Kidney tubule cell (primary cell): ENCODE measurements at places on chromosomes 7 and 10.
A peak's percentile ranks its signal among the peaks of the same experiment; 100 is the strongest.

- no peak for DNase-seq
Measured at GRCh38 chr10:94423627-94424026, 21.3 kb downstream of the TBC1D12 start.

GRCh38 chr10:7233259-7233991 is 177.4 kb downstream of the SFMBT2 start:
- DNase-seq: no peak

- DNase-seq: peak; percentile 54
Measured at GRCh38 chr7:91267171-91267955, 3.1 kb downstream of the FZD1 start.

DNA sequence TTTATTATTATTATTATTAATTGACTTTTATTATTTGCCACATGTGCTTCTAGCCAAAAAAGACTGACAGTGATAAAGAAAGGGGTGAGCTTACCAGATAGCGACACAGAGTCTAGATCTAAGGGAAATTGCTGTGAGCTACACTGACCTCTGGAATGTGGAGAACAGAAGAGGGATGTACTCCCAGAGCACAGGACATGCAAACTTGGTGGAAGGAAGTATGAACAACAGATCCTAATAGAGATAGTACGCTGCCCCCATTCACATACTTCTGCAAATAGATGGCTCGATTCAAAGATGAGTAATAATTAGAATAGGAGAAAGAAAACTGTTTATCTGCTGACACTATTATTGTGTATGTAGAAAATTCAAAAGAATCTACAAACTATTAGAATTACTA is 109.3 kb upstream of the HPS1 start:
- DNase-seq: no peak

DNA sequence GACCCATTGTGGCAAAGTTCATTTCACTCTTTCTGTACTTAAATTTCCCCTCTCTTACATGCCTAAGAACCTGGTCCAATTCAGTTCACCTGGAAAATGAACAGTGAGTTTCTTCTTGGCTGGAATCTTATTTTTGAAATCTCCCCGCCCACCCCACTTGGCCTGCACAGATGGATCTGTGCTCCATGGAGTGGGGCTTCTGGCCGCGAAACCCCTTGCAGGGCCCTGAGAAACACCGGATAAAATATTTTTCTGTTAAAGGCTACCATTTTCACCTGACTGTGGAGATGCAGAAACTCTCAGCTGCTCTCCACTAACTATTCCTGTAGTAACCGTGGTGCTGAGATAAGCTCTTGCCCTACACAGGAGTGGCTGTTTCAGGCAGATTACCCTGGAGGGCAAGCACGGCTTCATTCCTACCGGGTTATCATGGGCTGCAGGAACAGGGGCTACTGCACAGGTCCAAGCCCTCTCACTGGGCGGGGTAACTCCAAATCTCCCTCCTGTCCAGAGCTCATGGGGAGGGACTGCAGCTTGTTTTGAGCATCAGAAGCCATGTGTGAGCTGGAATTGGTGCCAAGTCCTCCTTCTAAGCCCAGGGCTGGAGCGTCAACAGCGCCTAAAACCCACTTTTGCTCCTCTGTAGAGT is 118.9 kb downstream of the PRPF18 start:
- DNase-seq: no peak

DNA sequence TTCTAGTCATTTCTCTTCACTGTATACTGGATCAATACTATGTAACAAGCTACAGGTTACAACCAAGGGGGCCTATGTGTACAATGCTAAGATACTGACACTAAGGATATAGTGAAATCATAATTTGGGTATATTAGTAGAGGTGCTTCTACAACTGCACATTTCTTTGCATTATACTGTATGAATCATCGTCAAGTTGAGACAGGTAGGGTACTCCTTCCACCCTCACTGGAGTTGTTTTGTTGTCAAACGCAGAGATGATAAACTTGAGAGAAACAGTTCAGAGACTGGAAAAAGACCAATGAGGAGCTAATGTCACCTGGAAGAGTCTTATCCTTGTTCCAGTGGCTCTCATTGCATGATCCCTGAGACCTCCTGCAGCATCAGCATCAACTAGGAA is 208.2 kb upstream of the PRPS1L1 start:
- DNase-seq: no peak

DNA sequence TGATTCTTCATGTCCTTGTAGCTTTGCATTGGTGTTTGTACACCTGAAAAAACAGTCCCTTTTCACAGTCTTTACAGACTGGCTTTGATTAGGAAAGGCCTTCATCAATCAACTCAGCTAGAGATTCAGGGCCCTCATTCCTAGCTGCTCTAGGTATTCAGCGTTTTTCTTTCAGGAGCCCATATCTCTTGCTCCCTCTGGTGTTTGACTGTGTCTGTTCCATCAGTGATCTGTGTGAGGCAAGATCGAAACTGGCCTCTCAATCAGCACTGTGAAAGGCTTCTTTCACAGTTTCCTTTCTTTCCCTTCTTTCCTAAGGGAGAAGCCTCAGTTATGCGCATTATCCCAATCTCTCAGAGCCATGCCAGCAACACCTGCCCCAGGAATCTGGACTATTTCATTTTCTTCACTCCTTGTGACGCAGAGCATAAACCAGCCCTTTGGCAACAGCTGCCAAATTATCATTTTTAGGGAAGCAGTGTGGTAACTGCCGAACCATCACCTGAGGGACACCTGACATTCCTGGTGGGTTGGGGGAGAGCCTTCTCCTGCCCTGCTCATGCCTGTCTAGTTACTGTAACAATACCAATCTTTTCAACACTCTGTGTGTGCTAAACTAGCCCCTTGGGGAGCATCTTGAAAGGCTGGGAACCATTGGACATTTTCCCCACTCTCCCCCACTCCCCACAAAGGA is 75.7 kb upstream of the CCDC71L start:
- DNase-seq: peak; percentile 81

DNA sequence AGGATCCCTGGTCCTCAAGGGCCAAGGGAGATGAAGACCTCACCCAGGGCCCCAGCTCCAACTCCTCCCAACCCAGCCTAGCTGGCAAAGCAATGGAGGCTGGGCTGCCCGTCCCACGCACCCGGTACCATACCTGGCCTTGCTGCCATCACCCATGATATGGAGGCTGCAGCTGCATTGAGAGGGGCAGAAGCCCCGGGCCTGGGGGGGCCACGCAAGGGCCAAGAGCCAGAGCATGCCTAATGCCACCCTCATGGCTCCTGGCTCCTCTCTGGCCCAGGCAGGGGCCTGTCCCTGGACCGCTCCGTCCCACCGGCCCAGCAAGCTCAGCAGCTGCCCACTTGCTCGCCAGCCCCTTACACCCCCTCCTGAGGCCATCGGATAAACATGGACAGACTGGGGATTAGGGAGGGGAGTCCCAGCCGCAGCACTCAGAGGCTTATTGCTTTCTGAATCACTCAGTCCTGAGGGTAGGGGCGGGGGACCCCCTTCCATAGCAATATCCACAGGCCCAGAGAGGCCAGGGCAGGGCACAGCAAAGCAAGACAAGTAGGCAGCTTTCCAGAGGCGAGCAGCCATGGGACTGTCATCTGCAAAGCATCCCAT is at the start of gene LRIT1:
LRIT1 (minus strand) TSS at position 362 of the 606 bp plus-strand sequence; CDS start at position 255, 107 bp downstream.
- DNase-seq: no peak

GRCh38 chr7:66138994-66139752 is 24.5 kb downstream of the CRCP start:
- peak; percentile 54 for DNase-seq

- no peak for DNase-seq
Measured at GRCh38 chr10:113241599-113242360, 291.7 kb downstream of the TCF7L2 start.

- DNase-seq: no peak
Measured at GRCh38 chr10:132554053-132554990, 16.7 kb downstream of the INPP5A start.

- peak; percentile 75 for DNase-seq
Measured at GRCh38 chr7:77327067-77327931, 88.8 kb downstream of the GSAP start.

GRCh38 chr7:37921876-37922275 is 1.4 kb downstream of the EPDR1 start:
- no peak for DNase-seq

- DNase-seq: no peak
Measured at GRCh38 chr7:8384901-8385300, 48.5 kb upstream of the NXPH1 start.

- no peak for DNase-seq
Measured at GRCh38 chr7:141911391-141911790, 4.8 kb upstream of the OR9A4 start.

- DNase-seq: peak; percentile 97
Measured at GRCh38 chr7:40437498-40437897, 302.7 kb downstream of the SUGCT start.

DNA sequence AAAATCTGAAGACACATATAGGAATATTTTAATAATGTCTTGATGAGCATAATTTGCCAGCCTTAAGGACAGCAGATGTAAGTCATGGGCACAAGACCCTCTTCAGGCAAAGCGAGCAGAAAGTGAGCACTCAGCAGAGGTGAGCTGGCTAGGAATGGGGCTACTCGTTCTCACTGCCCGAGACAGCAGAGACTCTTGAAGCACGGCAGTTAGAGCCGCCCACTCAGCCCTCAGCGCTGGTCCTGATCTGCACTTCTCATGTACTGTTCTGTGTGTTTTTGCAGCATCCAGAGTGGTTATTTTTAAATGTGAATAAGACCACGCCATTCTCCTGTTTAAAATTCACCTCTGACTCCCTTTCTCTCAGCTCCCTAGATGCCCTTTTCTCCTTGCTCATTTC is 65.3 kb downstream of the GFRA1 start:
- DNase-seq: peak; percentile 6

DNA sequence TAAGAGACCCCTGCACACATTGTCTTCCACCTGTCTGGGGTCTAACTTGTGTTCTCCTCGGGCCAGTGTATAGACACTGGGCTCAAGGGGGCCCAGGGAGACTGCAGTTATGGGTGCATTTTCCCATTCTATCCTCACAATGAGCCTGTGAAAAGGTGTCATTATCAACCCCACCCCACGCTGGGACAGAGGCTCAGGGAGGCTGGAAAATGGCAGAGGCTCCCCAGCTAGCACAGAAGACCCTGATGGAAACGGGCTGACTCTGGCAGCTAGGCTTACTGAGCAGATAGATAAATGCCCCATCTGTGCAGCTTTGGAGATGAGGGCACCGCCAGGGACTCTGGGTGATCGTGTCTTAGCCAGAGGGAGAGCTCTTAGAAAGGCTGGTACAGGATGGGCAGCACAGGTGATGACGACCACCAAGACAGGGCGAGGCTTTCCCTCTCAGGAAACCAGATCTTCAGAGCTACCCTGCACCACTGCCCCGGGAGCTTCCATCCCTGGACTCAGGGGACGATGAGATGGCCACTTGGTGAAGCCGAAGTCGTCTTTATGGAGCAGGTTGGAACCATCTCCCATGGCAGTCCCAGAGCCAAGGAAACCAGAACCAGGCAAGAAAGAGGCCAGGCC is 58.2 kb upstream of the CHST15 start:
- DNase-seq: no peak

- no peak for DNase-seq
Measured at GRCh38 chr10:12051241-12051640, 8.6 kb upstream of the UPF2 start.

GRCh38 chr10:689452-690371 is at the start of gene DIP2C:
TSS of gene DIP2C (minus strand) at chr10:689668. CDS start at chr10:689578, 90 bp downstream.
- DNase-seq: peak; percentile 81

DNA sequence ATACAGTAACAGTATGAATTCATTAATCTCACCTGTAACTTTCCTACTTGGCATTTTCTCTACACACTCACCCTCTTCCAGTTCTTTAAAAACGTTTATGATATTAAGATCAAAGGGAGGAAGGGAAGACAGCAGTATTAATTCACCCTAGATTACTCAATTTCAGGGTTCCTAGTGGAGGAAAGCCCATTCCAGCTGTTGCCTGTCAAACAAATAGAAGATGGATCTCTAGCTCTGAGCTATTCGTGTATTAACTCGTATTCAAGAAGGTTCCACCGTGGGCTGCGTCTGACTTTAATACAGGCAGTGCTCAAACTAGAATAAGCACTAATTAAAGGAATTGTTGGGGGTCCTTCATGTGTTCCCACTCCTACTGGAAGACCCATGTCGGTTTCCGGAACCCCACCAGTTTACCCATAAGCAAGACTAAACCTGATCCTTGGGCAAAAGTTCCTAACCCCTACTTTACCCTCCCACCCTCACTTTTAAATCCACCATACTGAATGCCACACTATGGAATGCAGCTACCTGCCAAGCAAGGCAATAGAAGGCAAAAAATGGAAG is 2.1 kb downstream of the NANOS1 start:
- DNase-seq: no peak

- no peak for DNase-seq
Measured at GRCh38 chr7:43511029-43511428, 71.9 kb upstream of the STK17A start.

DNA sequence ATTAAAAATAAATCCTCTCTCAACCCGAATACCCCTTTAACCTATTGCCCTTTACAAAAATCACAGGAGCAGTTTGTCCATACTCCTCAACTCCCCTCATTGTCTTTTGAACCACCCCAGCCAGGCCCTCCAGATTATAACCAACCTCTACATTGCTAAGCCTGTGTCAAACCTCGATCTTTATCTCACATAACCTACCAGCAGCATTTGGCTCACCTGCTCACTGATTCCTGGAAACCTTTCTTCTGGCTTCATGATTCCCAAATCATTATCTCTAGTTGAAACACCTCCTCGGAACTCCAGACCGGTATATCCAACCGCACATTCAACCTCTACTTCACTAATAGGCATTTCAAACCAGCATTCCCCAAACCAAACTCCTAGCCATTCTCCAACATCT is 11.8 kb downstream of the SEC61G start:
- no peak for DNase-seq

DNA sequence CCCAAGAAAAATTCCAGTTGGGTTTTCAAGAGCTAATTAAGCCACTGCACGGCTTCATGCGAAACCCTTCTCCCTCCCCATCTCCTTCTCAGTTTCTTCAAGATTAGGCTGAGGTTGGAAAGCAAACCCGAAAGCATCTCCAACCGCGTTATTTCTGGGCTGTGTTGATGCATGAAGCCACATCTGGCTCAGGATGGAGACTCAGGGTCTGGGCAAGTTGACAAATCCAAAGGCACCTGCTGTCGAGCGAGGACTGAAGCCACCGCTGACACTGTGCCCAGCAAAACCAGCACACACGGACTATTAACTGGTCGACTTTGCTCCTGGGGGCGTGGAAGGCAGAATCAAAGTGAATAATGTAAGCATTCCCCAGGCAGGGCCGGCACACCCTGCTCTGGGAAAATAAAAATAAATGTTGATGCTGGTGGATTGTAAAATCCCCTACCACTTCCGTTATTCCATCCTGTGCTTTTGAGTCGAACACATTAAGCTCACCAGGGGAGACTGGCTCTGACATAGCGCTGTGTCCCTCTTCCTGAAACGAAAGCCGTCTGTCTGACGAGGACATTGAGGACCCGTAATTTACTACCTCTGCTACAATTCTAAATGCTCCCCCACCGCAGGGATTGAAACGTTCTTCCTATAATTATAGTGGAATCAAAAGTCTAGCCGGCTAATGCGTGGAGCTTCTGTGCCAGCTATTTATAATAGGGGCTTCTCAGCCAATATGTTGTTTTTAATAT is 269.8 kb downstream of the ADARB2 start:
- no peak for DNase-seq

DNA sequence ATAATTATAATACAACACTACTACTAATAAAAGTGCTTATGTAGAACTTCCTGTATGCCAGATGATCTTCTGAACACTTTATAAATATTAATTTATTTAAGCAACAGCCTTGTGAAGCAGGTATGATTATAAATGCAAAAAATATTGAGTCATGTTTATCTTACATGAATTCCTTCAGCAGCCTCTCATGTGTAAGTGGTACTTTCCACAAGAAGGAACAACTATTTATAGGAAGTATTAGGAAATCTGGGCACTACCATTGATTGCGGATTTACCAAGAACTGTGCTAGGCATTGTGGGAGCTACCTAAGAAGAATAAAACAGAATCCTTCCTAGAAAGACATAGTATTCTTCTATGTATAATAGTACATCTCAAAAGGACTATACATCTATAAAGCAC is 10.7 kb upstream of the STEAP4 start:
- DNase-seq: no peak
